Stimulated activated CD4-positive, alpha-beta T cell treated with anti-CD3 and anti-CD28 coated beads, Interleukin-4, amount 100 ng/mL, for 1 hour (primary cell): ENCODE measurements at places on chromosomes 12 and 14.

DNA sequence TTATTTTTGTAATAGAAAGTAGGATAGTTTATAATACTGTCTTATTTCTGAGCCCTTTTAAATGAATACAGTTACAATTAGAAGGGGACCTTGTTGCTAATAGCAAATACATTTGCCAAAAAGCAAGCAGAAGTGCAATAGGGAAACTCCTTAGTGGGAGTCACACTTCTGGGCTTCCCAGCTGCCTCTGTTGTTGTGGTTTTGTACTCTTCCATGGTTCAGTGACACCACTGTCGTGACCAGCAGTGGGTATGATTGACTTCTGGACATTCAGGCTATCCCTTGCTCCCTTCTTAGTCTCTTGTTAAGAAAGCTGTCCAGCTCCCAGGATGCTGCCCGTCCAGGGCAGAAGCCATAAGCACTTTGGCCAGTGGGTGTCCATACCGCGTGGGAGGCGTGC, 22.6 kb downstream of the TCTN1 start:
- no peak for DNase-seq

GRCh38 chr12:4518106-4518728, 20.5 kb upstream of the RAD51AP1 start:
- no peak for DNase-seq

DNA sequence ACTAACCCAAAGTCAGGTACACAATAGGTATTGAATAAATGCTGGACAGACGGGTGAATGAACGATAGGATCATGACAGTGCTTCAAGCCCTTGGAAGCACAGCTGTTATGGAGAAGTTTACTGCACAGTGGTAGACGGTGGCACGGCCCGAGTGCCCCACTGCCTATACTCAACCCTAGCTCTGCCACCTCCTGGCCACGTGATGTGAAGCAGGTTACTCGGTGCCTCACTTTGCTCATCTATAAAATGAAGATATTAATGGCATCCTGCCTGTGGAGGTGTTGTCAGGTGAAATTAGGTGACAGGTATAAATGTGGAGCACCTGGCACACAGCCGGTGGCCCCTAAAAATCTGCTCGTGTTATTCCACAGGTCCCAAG, 5.8 kb downstream of the ASB2 start:
- peak; percentile 74 for DNase-seq

DNA sequence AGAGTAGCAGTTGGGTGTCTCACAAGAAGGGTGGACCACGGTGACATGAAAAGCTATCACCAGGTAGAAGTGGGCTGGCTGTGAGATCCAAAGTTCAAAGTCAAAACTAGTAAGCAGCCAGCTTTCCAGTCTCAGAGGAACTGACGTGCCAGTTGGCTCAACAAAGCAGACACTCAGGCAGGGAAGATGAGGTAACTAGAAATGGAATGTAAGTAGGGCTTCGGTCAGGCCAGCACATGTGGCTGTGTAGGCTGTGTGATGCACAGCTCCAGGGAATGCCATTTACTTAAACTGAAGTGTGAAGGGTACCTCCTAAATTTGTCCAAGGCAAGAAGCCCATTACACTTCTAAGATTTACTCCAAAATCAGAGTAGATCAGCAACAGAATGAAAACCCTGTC, 43.6 kb downstream of the PTPRR start:
- DNase-seq: no peak

DNA sequence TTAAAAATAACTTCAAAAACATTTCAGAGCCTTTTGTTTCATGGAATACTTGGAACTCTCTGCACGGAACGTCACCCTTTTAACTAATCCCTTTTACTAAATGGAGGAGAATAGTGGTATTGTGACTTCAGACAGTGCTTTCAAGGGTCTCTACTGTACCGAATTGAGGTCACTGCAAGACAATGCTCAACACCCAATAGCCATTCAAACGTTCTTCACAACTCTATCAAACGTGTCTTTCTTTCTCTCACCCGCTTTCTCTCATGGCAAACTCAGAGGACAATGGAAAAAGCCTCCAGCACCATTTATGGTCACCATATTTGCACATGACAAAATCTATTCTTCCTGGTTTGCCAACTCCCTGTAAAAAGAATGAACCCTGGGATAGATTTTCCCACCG, 132.1 kb upstream of the SOX5 start:
- DNase-seq: no peak

- DNase-seq: no peak
Observed at GRCh38 chr12:90015228-90015627, 306.6 kb upstream of the ATP2B1 start.

GRCh38 chr14:55599250-55599879, 19.4 kb downstream of the KTN1 start:
- no peak for DNase-seq
